ENCODE measurements at places on chromosomes 1 and 21.

GRCh38 chr1:31488528-31488927 is 75.5 kb downstream of the SERINC2 start:
- no peak for DNase-seq

GRCh38 chr1:247241691-247242090 is 14.2 kb upstream of the VN1R5 start:
- DNase-seq, result no peak

- DNase-seq, result no peak
These were observed 227.8 kb downstream of the NRIP1 start for GRCh38 chr21:14836950-14837349.

DNA sequence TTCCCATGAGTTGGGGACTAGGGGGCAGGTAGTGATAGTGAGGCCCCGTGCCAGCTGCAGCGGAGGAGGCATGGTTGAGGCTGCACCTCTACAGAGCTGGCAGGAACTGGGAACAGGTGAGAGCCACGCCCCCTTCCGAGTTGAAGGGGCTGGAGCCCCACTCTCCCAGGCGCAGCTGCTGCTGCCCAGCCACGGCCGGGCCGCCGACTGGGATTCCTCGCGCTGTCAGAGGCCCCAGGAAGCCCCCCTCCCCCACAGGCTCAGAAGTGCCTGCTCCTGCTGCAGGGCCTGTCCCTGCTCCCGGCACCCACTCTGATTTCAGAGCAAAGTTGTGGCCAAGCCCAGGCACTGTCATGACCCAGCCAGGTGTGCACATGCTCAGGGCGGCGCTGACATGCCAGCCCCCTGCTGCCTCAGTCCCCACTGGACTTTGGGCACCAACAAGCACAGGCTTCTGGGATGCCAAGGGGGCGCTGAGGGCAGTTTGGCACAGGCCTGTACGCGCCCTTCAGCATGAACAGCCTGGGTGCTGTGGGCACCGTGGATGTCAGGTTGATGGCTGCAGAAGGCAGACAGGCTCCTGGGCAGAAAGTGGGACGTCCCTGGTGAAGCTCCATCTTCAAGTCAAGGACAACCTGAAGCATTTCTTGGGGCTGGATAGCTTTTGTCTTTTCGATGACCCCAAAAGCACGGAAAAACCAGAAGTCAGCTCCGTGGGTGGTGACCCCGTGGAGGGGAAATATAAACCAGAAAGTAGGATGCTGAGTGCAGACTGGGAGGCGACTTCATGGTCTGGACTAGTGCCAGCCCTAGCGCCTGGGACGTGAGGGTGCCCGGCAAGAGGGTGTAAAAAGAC is 121.5 kb downstream of the SIM2 start:
- DNase-seq, result no peak

- DNase-seq, result no peak
These were observed 23.2 kb upstream of the ARHGEF16 start for GRCh38 chr1:3431266-3431665.

- no peak for DNase-seq
These were observed 106.9 kb upstream of the LYPLAL1 start for GRCh38 chr1:219066631-219067349.

GRCh38 chr1:100860397-100860991 is 34.1 kb downstream of the EXTL2 start:
- DNase-seq, result no peak

DNA sequence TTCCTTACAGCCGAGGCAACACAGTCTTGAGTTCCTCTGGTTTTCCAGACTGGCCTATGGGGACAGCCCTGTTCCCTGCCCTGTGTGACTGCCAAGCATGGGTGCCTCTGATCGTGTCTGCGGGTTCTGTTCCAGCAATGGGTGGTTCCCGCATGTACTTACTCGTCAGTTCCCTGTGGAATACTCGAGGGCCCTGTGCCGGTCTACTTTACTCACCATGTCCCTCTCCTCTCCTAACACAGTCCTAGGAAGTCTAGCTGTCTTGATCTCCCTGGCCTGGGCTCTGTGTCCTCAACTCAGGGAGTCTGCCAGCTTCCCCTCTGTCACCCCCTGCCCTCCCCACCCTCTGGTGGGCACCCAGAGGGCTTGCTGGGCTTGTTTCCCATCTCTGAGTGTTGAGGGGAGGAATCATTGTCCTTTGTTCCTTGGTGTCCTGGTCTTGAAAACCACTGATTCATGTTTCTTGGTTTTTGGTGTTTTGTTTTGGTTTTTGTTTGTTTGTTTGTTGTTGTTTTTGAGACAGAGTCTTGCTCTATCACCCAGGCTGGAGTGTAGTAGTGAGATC is 36.0 kb downstream of the TRAPPC10 start:
- DNase-seq, result no peak

GRCh38 chr1:44347280-44347679 is 7.8 kb downstream of the ERI3 start:
- no peak for DNase-seq

- no peak for DNase-seq
These were observed 12.4 kb upstream of the CYB5R1 start for GRCh38 chr1:202979459-202979858.

- DNase-seq, result no peak
These were observed 3.2 kb downstream of the TRPM2 start for GRCh38 chr21:44356636-44357035.

GRCh38 chr1:99305626-99306025 is 41.3 kb downstream of the PLPPR4 start:
- DNase-seq, result no peak

DNA sequence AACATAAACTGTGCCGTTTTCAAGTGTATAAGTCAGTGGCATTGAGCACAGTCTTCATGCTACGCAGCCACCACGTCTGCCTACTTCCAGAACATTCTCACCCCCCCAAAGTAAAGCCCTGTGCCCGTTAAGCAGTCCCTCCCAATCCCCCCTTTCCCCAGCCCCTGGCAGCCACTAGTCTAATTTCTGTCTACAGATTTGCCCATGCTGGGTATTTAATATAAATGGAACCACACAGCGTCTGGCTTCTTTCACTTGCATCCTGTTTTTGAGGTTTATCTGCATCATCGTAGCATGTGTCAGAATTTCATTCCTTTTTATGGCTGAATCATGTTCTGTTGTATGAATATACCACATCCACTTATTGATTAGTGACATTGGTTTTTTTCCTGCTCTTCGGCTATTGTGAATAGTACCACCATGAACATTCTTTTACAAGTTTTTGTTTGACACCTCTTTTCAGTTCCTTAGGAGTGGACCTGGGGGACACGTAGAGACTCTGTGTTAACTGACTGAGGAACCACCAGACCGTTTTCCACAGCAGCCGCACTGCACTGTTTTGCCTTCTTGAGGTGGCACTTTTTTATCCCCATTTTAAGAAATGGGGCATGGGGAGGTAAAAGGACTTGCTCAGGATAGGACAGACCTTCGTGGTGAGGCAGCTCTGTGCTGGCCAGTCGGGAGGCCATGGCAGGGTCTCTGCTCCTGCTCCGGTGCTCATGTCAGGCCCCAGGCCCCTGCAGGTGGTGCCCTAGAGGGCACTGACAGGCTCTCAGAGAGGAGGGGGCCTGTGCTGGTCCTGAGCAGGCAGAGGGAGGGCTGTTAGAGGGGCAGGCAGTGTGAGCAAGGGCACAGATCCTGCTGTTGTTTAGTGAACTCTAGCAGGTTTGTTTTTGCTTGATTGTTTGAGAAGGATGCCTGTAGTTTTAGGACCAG is 123.8 kb downstream of the PCBP3 start:
- no peak for DNase-seq

Measured in SHP77 (cell line).